ENCODE measurements at places on chromosomes 2 and 18.

DNA sequence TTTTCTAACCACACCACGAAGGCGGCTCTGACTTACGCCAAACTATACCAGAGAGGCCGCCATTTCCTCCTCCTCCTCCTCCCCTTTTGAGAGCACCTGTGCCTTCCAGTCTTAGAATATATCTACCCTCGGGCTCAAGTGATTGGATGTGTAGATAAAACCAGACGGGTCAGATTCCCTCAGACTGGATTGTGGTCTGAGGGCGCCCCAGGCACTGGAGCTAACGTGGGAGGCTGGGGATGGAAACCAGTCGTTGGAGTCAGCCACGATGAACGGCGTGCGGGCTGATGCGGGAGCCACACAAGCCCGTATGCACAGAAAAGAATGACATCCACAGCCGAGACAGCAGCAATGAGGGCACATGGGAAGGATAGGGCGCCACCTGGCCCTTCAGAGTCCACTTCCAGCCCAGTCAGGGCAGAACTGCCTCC, 12.3 kb upstream of the ODC1 start:
- DNase-seq = no peak

GRCh38 chr2:191043438-191043837, 29.5 kb upstream of the STAT1 start:
- DNase-seq = no peak

GRCh38 chr2:241256168-241256545, 59.3 kb downstream of the HDLBP start:
- no peak for DNase-seq

- DNase-seq = no peak
Measured at GRCh38 chr18:79506191-79507075, 110.7 kb downstream of the NFATC1 start.

GRCh38 chr2:23594460-23594825, 209.5 kb downstream of the KLHL29 start:
- no peak for DNase-seq

- DNase-seq = no peak
Measured at GRCh38 chr2:71005271-71006202, 10.9 kb upstream of the TEX261 start.

GRCh38 chr2:36807223-36807886, 110.8 kb downstream of the VIT start:
- DNase-seq = peak; percentile 49

DNA sequence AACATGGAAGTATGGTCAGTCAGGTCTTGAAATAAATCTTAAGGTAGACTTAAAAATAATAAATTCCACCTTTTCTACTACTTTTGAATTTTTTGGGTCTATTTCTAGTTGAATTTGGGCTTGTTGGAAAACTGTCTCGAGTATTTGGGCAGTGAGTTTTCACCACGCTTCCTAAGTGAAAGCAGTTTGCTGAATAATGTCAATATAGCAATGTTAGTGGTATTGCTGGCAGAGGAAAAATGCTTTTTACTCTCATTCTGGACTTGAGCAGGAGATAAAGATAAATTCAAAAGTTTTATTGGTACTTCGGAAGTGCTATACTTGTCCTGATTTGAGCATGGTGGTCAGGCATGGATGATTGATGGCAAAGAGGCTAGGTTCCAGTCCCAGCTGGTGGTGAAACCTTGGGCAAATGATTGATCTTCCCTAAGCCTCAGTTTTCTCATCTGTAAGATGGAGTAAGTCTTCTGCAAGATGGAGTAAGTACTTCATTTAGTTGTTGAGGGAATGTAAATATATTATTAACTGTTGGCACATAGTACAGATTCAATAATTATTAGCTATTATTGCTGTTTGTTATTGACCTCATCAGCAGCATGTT, 503.5 kb upstream of the ZEB2 start:
- DNase-seq = no peak

- no peak for DNase-seq
Measured at GRCh38 chr18:41043876-41044275, 911.2 kb upstream of the PIK3C3 start.

DNA sequence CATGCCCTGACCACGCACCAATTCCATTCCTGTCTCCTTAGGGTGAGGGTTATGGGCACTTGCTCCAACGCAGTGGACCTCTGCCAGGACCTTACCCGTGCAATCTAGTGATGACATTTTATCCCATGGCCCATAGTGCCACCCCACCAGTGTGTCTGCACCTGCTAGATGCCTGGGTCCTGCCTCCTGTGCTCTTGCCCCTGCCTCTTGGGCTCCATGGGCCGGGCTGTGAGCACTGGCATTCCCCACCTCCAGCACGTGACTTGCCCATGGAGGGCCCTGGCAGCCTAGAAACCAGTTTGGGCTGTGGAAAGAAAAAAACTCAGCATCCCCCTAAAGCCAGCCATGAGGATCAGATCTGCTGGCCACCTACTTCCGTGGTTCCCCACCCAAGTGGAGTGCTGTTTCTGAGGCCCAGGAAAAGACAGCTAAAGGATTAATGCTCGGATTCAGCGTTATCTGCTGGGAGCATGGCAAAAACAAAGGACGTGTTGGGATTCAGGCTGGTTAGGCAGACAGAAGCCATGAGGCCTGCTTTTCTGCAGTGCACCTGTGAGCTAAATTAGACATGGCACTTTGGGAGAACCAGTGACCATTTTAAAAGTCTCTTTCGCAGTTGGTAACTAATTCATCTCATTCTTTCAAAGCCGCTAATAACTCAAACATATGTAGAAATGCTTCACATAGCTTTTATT, 129.2 kb downstream of the ALPK2 start:
- no peak for DNase-seq

DNA sequence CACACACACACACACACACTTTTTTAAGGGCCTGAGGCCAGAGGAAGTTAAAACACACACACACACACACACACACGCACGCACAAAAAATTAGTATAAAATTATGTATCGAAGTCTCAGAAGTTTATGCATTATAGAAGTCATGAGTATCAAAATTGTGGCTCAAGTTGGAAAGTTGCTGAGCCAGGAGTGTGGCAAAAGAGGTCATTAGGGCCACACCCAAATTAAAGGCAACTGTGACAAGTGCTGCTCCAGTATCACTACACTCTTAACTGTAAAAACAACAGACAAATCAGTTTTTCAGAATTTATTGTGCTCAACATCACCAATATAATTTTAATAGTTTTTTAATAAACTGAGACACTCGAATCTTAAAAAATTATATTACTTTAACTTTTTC, 36.9 kb downstream of the YWHAQ start:
- DNase-seq = no peak

- DNase-seq = no peak
Measured at GRCh38 chr18:64201781-64202180, 52.9 kb upstream of the LINC00305 start.

- DNase-seq = no peak
Measured at GRCh38 chr2:45567288-45567963, 43.6 kb downstream of the SRBD1 start.
